ENCODE measurements at places on chromosomes 13 and 19. TPM values are rescaled to one million over a fixed set of nuclear protein-coding genes. Genes with fewer than 3 reads are reported as not detected.

MAP2K2 gene
- total RNA-seq: 56.4 TPM

ACER1 gene
- 0.42 TPM for total RNA-seq

GPI gene
- total RNA-seq: 81.3 TPM

TEX101 gene
- 0.10 TPM for total RNA-seq

ZNF560 gene
- total RNA-seq: not detected

WDR62 gene
- 1.4 TPM for total RNA-seq

CRTC1 gene
- total RNA-seq: 4.3 TPM

ZNF524 gene
- total RNA-seq: 9.6 TPM

CACNA1A gene
- 0.21 TPM for total RNA-seq

PINLYP gene
- 0.63 TPM for total RNA-seq

CLEC4M gene
- total RNA-seq: not detected

CLEC17A gene
- 1.6 TPM for total RNA-seq

SIGLECL1 gene
- total RNA-seq: not detected

UTP14C gene
- total RNA-seq: 3.6 TPM

FBXO27 gene
- not detected for total RNA-seq

NCAN gene
- total RNA-seq: not detected

RASGRP4 gene
- 19.3 TPM for total RNA-seq

CSNK1G2 gene
- total RNA-seq: 96.7 TPM

SRRM5 gene
- total RNA-seq: 0.10 TPM

TMEM143 gene
- 3.4 TPM for total RNA-seq

TEKTIP1 gene
- 0.84 TPM for total RNA-seq

DDX49 gene
- 27.5 TPM for total RNA-seq

METTL21C gene
- total RNA-seq: not detected

RASAL3 gene
- 31.3 TPM for total RNA-seq

ZNF547 gene
- total RNA-seq: 1.0 TPM

CYP4F2 gene
- total RNA-seq: not detected

PRR20B gene
- total RNA-seq: not detected

PEPD gene
- 23.5 TPM for total RNA-seq

KLK5 gene
- not detected for total RNA-seq

KASH5 gene
- total RNA-seq: not detected

AMH gene
- total RNA-seq: 1.3 TPM

SOX21 gene
- total RNA-seq: not detected

ZNF99 gene
- under 0.01 TPM for total RNA-seq

GPR12 gene
- not detected for total RNA-seq

CTXN1 gene
- total RNA-seq: not detected

LRRC63 gene
- 0.21 TPM for total RNA-seq

ZNF667 gene
- total RNA-seq: 2.9 TPM

ZNF835 gene
- total RNA-seq: 0.42 TPM

AP1M1 gene
- 43.8 TPM for total RNA-seq

ZNF556 gene
- not detected for total RNA-seq

YJEFN3 gene
- total RNA-seq: 0.10 TPM

KIR3DL2 gene
- 0.84 TPM for total RNA-seq

MZT1 gene
- 15.0 TPM for total RNA-seq

VAV1 gene
- 46.8 TPM for total RNA-seq

ERICH6B gene
- not detected for total RNA-seq

HCST gene
- total RNA-seq: 58.1 TPM

ZNF223 gene
- 0.63 TPM for total RNA-seq

PODNL1 gene
- total RNA-seq: not detected

TYROBP gene
- 286 TPM for total RNA-seq

INAFM1 gene
- 1.4 TPM for total RNA-seq

All from mononuclear cell (primary cell).